GM03348 (cell line): ENCODE measurements at places on chromosomes 12 and 14.

DNA sequence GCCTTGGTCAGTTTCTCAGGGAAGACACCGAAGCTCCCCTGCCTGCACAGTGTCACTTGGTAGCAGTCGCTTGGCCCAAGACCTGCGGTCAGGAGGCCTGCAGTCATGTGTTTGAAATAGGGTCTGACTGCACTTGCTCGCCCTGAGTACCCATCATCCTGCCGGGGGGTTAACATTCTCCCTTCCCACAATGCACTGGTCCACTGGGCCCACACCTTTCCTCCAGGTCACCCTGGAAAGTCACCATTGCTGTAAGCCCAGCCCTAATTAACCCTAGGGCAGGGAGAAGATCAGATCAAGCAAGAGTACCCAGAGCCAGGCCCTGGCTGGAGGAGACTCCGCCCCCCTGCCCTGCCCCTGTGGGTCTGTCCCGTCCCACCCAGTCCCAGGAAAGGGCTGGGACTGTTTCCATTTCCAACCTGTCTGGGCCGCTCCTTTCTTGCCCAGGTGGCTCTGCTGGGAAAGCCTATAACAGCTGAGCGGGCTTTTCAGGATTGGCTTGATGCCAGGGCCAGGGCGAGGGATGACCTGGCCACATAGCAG is 87.1 kb downstream of the ZFP36L1 start:
- DNase-seq: no peak

- DNase-seq: peak; percentile 53
These were observed 136.4 kb upstream of the USP15 start for GRCh38 chr12:62123721-62124203.

GRCh38 chr12:31861360-31861759 is 97.9 kb upstream of the RESF1 start:
- DNase-seq: no peak

DNA sequence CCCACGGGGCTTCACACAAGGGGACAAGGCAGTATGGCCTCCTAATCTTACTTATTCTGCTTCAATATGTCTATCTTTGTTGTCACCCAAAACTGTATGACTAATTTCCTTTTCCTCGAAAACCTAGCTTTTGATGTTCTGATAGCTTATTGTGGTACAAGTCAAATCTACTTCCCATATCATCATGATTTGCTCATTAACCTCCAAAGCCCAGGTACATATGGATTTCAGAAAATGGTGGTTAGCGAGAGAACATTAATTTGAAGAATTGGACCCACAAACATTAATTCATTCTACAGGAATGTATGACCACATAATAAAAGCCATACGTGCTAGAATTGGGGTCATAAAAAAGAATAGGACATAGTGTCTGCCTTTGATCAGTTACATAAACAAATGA is 412.5 kb downstream of the CCDC91 start:
- no peak for DNase-seq

DNA sequence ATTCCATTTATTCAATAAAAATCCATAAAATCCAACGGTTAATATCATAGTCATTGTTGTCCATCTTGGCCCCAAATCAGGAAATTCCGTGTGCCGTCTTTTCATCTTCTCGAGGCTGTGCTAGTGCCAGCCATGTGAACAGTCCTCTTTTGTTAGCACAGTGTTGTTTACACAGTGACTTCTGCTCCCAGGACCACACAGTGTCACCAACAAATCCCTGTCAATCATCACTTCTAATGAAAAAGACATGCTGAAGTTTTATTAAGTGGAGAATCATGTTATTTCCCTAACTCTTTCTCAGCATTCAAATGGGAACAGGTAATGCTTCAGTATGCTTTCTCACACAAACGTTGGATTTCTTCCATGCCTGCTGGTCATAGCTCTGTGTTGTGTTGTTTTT is 1.9 kb upstream of the SLCO1A2 start:
- DNase-seq: no peak

- no peak for DNase-seq
These were observed 98.9 kb downstream of the EGLN3 start for GRCh38 chr14:33851931-33852330.

DNA sequence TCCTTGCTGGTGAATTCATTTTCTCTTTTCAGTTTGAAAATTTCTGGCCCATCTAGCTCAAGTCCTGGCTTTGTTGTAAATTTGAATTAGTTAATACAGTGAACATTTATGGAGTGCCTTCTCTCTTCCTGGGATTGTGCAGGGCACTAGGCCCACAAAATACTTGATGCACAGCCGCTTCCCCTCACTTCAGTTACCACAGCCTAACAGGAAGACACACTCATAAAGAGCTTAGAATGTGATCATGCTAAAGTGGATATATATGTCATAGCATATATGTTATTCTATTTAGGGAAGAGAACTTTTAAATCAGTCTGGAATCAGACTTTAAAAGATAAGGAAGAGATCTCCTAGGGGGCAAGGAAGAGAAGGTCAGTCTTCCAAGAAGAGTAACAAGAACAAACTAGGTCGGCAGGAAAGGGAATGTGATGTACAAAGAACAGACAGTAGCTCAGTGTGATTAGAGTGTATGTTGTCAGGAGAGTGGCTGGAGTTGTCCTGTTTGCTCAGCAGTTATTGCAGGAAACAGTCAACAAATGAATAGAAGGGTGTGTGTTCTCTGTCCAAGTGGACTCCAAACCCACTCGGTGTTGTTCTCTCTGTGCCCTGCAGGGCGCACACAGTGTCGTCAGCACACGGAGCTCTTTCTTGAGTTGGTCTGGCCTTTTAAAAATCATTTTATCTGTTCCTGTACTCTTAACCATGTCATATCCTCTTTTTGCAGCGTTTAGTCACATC is 74.4 kb downstream of the DAAM1 start:
- DNase-seq: no peak

DNA sequence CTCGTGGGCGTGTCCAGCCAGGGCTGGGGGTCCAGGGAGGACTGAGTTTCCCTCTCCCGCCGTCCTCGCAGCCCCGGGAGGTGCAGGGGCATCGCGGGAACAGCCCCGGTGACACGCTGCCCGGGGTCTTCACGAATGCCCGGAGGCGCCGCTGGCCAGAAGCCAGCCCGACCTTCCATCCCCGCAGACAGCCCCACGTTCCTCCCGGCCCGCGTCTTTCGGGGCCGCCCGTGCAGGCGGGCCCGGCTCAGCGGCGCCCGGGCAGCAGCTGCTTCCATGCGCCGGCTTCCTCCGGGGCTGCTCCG is 827 bp upstream of the TEDC1 start:
- no peak for DNase-seq

DNA sequence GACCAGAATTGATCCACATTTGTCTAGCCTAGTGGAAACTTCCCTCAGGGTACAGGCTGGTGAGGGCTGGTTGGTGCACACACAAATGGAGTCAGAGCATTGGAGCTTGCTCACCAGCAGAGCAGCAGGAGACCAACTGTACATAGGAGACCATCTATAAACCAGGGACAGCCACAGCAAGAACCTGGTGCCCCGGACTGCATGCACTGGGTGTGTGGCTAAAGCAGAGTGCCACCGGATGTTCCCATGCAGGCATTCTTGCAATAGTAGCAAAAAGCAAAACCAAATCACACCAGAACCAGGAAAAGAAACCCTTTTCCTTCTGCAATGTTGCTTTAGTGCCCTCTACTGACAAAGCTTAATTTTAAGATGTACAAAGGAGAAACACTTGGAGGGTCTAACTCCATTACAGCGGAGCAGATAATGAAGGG is 136.4 kb downstream of the MDGA2 start:
- peak; percentile 2 for DNase-seq

DNA sequence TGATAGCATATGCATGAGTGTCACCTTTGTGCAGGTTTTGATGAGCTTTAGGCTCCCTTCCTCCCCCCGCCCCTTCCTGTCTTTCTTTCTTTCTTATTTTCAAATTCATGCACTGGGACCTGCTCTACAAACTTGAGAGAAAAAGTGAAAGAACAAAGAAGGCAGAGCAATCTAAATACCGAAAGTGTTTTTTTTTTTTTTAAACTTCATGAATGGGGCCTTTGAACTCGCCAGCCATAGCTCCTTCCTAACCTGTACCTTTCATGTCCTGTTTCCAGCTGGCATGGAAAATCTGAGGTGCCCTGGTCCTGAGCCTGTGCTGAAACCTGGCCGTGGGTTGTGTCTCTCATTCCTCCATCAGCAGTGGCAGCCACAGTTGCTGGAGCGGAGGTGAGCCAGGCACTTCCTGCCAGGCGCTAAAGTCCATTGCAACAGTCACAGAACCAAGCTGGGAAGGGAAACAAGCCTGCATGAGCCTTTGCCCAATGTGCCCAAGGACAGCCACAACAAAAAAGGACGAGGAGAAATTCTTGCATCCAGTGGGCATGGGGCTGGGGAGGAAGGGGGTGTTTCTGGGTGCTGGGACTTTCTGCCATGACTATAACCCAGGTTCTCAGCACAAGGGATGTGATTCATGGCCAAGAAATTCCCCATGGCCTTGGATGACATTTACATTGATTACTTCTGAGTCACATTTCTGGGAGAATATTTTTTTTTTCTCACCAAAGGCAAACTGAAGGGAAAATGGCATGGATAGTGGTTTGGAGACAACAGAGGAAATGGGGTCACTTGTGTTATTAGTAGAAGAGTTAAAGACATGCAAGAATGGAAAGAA is 102.7 kb downstream of the TMEM30B start:
- DNase-seq: peak; percentile 83

DNA sequence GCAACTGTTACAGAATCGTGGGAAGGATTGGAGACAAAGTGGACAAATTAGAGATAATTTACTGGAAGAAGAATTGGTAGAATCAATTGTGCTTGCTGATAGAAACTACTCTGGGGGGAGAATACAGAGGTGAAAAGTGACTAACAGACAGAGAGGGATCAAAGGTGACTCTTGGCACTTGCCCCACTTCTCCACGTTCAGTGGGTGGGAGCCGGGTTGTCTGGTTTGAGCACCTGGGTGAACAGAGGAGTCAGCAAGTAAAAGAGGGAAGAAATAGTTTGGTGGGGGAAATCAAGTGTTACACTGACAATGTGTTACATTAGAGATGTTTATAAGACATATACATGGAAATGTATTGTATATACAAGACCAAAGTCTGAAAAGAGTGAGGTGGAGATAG is 69.1 kb downstream of the PPP2R5E start:
- DNase-seq: no peak
